NCI-H2081 (cell line): ENCODE measurements at places on chromosomes 2 and 18.
A peak's percentile ranks its signal among the peaks of the same experiment; 100 is the strongest.

GRCh38 chr2:31197166-31197565 lies 20.1 kb downstream of the CAPN14 start:
- no peak for DNase-seq

DNA sequence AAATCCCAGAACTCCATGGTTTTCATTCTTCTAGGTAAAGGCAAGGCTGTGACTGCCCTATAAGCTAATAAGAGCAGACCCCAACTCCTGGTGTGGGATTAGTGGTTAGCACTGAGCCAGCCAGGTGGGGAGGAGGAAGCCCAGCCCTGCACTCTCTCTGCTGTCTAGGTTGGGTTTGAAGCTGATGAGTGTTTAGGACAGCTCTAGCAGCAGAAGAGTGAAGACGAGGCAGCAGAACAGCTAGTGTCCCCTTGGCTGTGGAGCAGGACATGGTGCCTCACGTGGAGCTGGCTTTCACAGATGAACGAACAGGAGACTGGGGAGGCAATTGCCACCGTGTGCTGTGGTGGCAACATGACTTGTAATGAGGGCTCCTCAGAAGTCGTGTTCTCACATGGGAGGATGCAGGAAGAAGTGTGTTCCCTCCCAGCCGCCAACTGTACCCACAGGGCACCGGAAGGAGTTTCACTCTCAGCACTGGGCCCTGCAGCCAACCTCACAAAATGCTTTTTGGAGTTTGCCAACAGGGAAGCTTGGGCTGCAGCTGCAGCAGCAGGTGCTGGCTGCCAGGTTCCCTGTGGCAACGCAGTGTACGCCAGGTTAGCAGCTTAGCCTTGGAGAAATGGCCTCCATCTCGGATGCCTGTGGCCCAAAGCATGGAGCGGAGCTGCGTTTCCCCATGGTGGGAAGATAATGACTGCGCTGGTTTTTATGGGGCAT lies 328.2 kb downstream of the SETBP1 start:
- DNase-seq = peak; percentile 53

DNA sequence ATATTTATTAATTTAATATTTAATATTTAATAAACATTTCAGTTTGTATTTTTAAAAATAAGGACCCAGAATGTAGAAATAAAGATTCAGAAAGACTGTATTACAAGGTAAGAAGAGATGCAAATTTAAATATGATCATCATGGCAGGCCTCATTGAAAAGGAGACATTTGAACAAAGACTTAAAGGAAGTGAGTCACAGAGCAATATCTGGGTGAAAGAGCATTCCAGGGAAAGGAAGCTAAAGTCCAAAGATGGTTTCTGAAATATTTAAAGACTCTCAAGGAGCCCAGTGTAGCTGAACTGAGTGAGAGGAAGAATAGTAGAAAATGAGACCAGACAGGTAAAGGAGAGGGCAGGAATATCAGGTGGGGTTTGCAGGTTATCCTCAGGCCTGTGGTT lies 5.9 kb downstream of the SCYGR4 start:
- no peak for DNase-seq

- DNase-seq = no peak
Observed at GRCh38 chr2:46098621-46099062, 198.6 kb upstream of the EPAS1 start.

GRCh38 chr2:42844901-42845821 lies 52.8 kb upstream of the HAAO start:
- DNase-seq = no peak

DNA sequence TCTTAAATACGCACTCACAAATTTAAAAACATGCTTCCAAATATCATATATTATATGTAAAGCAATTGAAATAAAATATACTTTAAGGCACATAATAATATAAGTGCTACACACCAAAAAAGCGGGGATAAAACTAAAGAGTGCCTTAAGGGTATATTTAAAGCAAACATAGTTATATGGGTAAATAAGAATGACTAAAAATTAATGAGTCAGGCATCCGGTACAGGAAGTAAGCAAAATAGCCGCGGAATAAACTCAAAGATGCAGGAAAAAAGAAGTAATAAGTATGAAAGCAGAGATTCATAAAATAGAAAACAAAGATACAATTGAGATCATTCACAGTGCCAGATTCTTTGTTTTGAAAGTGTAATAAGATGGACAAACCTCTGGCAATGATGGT lies 503.5 kb upstream of the SOX11 start:
- no peak for DNase-seq

DNA sequence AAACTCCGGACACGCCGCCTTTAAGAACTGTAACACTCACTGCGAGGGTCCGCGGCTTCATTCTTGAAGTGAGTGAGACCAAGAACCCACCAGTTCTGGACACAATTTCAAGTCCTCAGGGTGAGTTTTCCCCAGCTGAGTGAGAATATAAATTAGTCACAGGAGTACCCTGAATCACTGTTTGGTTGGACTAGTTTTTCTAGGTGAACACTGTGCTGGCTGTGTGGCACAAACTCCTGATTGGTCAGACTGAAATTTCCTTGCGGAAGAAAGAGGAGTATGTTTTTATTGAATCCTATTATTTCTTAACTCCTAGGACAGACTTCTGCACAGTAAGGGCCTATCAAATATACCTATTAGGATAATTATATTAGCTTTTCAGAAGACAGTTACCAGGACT lies 288.1 kb upstream of the UBE2E3 start:
- DNase-seq = no peak

GRCh38 chr2:197464175-197464574 lies 10.8 kb downstream of the COQ10B start:
- DNase-seq = no peak

DNA sequence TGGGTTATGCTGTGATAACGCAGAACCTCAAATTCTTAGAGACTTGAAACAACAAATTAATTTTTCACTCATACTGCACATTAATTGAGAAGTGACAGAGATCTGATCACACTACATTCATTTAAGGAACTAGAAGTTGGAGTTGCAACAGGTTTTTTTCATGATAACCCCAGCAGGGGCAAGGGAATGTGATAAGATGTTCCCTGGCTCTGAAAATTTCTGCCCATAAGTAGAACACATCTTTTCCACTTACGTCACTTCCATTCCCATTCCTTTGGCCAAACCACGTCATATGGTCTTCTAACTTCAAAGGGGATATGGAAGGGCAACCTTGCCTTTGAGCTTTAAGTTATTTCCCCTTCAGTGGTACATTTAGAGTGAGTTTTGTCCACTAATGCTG lies 29.7 kb upstream of the PSME4 start:
- DNase-seq = no peak

DNA sequence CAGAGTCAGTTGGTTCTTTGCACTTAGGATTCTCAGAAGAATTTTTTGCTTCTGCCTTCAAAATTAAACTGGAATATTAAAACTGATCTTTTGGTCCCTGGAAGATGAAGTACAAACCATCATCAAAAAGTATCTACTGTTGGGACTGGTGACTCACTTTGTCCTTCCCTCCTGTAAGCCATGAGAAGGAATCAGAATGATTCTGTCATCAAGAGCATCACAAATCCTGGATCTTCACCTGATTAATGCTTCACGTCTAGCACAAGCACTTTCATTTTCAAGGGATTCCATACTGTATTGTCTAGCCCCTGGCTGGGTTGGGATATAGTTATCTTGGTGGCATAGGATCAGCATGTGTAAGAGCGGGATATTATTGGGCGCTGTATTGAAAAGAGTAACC lies 69.3 kb upstream of the CYP1B1 start:
- no peak for DNase-seq

- DNase-seq = peak; percentile 87
Observed at GRCh38 chr18:37508207-37508606, 57.4 kb downstream of the CELF4 start.

GRCh38 chr2:96098900-96099590 lies 17.3 kb downstream of the ADRA2B start:
- no peak for DNase-seq

- DNase-seq = peak; percentile 22
Observed at GRCh38 chr2:69741575-69742321, at the start of gene ANXA4. Gene ANXA4 (plus strand): TSS chr2:69742134. CDS start chr2:69781566, 39,432 bp downstream.

DNA sequence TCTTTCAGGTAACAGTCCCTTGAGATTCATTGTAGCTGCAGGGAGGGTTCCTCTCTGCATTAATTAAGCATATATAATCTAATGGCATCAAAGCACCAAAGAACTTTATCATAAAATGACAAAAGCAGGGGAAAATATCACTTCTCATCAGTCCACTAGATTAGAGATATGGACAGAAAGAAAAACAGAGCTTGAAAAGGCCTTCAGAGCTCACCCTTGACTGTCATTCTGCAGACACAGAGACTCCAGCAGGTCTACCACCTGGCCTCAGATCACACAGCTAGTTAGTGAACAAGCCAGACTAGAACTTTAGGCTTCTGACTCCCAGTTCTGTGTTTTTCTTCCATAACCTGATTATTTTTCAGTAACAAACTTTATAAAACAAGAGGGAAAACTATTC lies 88.5 kb downstream of the FIGN start:
- peak; percentile 46 for DNase-seq

DNA sequence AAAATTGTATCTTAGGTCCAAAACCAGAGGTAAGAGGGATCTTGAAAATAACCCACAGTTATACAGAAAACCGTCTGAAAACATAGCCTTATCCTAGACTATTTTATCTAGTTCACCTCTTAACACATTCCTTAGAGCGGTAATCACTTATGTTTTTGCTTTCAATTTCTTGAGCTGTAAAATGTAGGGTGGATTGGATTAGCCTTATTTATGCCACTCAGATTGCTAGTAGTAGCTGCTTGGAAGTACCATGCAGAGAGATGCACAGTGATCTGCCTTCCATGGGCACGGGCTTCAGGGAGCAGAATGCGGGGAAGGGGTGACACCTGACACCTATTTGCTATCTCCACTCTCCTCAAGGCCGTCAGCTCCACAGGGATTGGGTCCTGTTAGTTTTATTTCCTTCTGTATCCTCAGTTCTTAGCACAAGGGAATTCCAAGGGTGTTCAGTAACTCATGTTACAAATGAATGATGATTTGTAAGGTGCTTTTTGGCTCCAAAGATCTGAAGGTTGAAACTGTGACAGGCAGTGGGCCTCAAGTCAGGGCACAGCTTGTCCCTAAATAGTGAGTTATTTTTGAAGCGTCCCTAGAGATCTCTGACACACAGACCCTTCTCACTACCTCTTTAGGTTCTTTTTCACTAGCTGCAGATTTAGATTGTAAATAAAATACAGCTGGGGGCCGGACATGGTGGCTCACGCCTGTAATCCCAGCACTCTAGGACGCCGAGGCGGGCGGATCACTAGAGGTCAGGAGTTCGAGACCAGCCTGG lies 64.0 kb upstream of the PMAIP1 start:
- no peak for DNase-seq

DNA sequence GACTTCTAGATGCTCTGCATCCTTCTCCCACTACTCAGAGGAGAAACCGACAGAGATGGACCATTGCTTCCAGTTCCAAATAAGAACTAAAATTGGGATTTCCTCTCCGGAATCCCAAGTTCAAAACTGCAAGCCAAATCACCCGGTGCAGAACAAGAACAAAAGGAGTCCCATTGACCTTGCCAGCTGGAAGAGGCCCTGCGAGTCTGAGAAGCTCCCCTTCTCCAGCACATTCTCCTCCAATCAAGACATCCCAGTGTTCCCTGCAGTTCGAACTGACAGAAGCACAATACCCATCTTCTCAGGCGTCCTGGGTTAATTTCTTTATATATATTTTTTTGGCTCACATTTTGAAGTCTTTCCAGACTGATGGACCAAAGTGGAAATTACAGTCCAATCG lies 195.3 kb upstream of the MEIS1 start:
- DNase-seq = no peak
